ENCODE measurements at places on chromosomes 1 and 21.
A peak's percentile ranks its signal among the peaks of the same experiment; 100 is the strongest.

DNA sequence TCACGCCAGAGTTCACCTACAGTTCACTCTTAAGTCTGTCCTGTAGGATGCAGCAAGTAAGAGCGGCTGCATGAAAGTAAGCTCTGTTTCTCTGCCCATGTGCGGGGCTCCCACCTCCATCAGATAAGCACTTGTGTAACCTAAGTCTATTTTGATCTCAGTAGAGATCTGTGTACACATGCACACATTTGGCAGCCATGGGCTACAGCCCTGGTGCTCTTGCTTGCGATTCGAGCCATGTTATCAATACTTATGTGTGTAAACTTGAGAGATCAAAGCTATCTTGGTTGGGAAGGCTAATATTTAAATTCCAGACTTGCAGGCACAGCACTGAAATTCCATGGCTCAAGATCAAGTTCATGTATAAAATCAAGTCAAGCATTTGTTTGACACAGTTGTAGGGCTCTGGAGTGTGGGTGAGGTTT, 244.7 kb upstream of the FGGY start:
- DNase-seq = no peak

- DNase-seq = no peak
Measured at GRCh38 chr1:204190212-204191211, 5.8 kb downstream of the KISS1 start.

GRCh38 chr1:19398309-19398760, 86.2 kb downstream of the SLC66A1 start:
- DNase-seq = no peak

DNA sequence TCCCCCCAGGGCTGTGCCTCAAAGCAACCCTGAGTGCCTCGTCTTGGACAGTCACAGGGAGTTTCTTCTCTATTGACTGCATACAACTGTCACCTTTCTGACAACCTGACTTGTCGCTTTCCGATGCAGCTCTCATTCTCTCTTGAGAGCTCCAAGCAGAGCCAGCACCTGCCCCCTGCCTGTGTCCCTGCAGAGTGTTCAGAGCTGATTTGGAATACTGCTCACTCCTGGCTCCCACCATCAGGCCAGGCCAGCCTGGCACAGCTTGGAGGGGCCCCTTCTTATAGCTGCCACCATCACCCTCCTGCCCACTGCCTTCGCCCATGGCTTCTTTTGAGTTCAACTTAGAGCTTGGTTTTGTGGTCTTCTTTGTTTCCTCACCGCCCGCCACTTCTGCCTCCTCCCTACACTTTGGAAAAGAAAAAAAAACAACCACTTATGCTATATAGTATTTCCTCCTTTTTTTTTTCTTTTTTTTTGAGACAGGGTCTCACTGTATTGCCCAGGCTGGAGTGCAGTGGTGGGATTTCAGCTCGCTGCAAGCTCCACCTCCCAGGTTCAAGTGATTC, 12.3 kb downstream of the NCF2 start:
- DNase-seq = no peak

DNA sequence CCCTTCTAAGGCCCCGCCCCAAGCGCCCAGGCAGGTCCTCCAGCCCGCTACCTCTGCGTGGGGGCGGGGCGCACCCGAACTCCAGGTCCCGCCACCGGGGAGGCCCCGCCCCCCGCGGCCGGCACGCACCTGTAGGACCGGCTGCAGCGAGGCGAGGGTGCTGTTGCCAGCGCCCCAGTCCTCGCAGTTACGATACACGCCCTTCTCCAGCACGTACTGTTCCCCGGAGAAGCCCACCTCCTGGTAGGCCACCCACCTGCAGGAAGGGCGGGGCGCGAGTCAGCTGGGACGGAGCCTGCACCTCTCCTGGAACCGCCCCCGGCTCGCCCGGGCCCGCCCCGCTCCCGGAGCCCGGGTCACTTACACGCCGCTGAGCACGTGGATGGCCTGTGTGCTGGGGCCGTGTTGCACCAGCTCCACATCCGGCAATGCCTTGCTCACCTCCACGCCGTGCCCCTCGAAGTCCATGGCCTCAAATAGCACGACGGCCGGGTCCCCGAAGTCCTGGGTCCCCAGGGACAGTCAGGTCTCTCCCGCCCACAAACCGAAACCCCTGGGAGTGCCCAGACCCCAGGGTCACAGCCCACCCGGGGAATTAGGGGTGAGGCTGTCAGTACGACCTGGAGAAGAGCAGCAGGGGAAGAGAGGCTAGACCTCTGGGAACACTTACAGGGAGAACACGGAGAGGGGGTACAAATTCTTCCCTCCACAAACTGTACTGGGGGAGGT, 17.3 kb downstream of the CRYBG2 start:
- peak; percentile 65 for DNase-seq

DNA sequence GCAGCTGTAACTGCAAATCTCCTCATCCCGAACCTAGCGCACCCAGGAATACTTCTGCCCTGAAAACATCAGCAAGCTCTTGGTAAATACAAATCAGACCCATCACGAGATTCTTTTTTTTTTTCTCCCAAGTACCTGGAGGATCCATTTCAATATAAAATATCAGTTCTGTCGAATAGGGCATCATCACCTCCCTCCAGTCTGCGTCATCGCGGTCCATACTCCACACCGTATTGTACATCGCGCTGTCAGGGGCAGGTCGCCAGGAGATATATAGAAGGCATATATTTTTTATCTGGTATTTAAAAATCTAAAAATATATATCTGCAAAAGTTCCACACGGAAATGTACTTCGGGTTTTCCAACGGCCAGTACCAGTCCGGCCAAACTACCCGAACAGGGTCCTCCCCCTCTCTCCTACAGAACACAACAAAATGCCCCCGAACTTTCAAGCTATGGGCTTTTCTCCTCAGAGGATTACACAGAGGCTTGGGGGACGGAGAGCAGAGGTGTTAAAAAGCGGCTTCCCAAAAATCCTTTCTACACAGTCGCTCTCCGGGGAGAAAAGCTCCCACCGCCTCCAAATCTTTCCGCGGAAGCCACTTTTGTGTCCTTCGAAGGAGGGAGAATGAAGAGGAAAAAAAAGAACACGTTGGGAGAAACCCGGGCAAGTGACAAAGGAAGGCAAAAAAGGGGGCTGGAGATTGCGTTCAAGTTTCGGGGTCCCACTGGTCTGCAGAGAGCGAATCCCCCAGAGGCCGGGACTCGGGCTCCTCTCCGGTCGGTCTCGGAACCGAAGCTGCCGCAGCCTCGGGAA, 509 bp downstream of the PIK3R3 start:
- DNase-seq = peak; percentile 47

DNA sequence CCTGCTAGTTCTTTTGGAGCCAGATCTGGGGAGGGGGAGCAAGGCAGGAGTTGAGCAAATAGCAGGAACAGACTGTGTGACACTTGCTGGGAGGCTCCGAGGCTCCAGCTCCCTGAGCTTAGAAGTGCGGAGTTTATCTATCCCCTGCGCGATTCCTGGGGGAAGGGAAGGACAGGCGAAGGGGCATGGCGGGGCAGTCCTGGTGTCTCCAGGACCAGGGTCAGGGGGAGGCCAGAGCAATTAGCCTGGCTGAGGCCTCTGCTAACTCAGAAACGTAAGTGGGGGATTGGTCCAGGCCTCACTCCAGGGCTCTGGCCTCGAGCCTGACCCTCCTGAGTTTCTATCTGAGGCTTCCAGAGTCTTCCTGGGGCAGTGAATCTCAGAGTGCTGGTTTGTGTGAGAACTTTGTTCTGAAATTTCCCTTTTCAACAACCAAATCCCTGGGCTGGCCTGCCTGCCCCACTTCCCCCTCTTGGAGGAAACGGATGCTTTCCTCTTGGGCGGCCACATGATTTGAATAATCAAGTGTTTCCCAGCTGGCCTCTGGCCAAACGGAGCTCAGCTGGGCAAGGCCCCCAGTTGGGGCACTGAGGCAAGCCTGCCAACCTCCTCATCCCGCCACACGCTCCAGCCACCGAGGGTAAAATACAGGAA, 15.6 kb downstream of the ALPL start:
- no peak for DNase-seq
